LHCN-M2 (cell line): ENCODE measurements at places on chromosomes 1 and 21. TPM values are rescaled to one million over a fixed set of nuclear protein-coding genes. Genes with fewer than 3 reads are reported as not detected.

DNA sequence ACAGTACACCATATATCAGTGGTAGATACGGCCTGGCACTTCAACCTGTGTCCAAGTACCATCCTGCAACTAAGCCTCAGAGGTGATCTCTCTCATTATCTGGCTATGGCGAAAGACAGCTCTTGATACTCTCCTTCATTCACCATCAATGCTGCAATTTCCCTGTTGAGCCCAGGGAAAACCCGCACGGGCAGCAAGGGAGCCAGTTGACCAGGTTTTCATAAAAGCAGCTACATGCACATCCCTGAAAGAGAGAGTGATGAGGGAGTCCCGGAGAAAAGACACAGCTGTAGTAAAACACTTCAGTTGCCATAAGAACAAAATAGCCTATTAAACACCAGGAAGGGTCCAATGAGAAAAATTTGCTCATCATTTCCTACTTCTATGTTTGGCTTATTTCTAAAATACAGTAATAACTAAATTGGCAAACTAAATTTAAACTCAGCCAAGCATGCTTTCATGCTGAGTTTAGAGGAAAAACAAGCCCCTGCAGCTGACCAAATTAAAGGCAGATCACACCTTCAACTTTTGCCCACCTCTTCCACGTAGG, 68.3 kb downstream of the CAPZB start:
- no peak for DNase-seq

DNA sequence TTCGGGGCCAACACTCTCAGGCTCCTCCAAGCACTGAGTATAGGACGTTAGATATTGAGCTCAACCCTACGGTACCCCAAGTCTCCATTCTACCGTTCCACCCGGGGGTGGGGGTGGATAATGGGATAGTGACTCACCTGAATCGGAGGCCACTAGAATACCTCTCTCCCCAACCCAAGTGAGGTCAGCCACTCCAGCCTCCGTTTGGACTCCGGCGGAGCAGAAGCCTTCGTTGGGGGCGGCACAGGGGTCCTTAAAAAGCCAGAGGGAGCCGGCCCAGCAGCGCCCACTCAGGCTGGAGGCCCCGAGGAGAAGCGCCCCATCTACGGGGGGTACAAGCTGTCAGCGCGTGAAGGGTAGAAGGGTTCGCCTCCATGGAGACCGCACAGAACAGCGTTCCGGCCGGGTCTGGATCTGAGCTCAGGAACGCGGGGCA, 556 bp downstream of the WDR77 start:
- peak; percentile 17 for DNase-seq

GRCh38 chr1:154301582-154301981, 19.3 kb upstream of the AQP10 start:
- DNase-seq, result no peak

GRCh38 chr1:30729901-30730300, 6.5 kb upstream of the MATN1 start:
- no peak for DNase-seq

DNA sequence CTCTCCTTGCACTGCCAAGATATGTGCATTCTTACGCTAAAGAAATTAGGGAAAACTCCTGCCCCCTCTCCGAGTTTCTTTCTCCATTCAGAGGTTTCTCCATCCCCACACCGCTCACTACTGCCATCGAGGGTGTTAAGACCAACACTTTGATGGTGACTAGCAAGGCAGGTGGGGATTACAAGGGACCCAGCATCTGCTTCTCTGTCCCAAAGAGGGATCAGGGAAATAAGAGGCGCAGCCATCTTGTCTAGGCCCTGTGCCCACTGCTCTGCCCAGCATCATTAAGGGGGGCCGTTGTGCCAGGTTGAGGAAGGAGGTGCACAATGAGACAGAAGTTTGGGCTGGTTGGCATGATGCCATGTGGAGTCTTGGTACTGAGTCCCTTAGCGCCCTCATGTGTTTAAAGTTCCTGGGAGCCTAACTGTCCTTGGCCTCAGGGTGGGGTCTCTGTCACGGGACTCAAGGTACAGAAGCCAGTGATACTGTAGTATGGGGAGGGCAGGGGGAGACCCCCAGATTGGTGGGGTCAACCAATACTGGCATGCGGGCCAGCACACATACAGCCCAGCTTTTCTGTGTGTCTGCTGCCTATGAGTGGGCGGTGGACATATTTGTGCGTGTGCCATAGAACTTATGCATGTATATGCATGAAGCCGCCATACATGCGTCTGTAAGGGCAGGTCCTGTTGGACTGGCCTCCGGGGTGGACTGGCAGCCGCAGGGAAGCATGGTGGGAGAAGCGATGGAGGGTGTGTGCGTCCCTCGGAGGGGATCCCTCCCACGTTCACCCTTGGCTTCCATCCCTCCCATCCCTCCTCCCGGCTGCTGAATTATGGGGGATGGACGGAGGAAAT, 5.5 kb downstream of the EFNA3 start:
- peak; percentile 53 for DNase-seq

Gene CDC7
- 13.0 and 14.5 TPM in 2 replicates for total RNA-seq
